Retina (tissue), 1 donor: ENCODE measurements at places on chromosomes 7 and 10.

DNA sequence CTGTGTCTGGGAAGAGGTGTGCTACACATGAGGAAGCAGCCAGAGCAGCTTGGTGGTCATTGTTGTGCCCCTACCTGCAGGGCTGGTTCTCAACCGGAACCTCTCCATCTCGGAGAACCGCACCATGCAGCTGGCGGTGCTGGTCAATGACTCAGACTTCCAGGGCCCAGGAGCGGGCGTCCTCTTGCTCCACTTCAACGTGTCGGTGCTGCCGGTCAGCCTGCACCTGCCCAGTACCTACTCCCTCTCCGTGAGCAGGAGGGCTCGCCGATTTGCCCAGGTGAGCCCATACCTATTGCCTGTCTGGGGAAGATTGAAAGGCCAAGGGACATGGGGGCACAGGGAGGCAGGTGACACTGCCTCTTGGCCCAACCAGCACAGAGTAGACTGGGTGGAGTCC, 29.3 kb upstream of the CSGALNACT2 start:
- DNase-seq: no peak

GRCh38 chr10:62268027-62268398, 631 bp downstream of the RTKN2 start:
- no peak for DNase-seq

GRCh38 chr7:618539-619367, 99.1 kb upstream of the PDGFA start:
- no peak for DNase-seq

DNA sequence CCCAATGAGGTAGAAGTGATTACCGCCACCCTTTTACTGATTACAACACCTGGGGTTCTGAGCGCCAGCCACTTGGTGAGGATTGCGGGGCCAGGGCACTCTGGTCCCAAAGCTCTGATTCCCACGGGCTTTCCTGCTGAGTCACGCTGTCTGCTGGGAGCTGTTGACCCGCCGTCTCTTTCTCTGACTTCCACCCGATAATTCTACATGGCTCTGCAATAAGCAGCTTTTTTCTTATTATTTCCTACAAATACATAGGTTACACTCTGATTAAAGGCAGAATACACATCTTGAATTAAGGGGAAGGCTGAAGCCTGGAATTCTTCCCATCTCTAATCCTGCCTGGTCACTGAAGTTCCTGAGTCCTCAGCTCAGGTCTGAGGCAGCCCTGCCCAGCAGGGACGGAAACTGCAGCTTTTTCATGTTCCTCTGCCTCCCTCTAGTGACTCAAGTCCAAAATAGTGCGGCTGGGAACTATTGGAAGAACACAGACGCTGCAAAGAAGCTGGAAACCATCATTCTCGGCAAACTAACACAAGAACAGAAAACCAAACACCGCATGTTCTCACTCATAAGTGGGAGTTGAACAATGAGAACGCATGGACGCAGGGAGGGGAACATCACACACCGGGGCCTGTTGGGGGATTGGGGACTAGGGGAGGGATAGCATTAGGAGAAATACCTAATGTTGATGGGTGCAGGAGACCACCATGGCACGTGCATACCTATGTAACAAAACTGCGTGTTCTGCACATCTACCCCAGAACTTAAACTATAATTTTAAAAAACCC, 178.3 kb downstream of the PRKCQ start:
- DNase-seq: peak; percentile 86

DNA sequence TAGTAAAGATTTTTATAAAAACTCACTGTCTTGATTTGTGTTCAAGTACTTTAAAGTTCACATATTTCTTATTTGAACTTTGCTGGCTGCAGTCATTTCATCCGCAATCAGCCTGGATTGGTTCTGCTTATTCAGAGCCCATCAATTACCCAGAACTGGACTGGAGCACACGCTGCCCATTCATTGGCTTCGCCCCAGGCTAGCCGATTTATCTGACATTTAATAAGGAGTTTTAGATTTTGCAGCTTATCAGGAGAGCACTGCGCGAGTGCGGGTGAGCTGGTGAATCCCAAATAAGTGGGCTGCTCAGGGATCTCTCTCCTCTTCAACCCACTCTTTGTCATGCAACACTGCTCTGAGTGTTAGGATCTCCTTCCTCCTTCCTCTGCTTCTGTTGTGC, 166.0 kb upstream of the GPR26 start:
- DNase-seq: no peak

GRCh38 chr10:114541081-114541796, 116.8 kb downstream of the ABLIM1 start:
- no peak for DNase-seq

DNA sequence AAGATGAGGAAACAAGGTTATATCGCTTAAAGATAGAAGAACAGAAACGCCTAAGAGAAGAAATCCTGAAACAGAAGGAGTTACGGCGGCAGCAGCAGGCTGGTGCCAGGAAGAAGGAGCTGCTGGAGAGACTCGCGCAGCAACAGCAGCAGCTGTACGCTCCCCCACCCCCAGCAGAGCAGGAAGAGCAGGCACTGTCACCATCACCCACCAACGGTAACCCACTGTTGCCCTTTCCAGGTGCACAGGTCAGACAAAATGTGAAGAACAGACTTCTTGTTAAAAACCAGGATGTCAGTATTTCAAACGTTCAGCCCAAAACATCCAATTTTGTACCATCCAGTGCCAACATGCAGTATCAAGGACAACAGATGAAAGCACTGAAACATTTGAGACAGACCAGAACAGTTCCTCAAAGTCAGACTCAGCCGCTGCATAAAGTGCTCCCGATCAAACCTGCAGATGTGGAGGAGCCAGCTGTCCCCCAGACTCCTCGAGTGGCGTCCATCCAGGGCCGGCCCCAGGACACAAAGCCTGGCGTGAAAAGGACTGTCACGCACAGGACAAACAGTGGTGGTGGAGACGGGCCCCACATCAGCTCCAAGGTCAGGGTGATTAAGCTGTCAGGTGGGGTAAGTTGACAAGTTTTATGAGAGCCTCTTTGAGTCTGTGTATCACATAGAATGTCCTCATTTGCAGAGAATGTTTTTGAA, 67.1 kb downstream of the SHH start:
- DNase-seq: no peak

DNA sequence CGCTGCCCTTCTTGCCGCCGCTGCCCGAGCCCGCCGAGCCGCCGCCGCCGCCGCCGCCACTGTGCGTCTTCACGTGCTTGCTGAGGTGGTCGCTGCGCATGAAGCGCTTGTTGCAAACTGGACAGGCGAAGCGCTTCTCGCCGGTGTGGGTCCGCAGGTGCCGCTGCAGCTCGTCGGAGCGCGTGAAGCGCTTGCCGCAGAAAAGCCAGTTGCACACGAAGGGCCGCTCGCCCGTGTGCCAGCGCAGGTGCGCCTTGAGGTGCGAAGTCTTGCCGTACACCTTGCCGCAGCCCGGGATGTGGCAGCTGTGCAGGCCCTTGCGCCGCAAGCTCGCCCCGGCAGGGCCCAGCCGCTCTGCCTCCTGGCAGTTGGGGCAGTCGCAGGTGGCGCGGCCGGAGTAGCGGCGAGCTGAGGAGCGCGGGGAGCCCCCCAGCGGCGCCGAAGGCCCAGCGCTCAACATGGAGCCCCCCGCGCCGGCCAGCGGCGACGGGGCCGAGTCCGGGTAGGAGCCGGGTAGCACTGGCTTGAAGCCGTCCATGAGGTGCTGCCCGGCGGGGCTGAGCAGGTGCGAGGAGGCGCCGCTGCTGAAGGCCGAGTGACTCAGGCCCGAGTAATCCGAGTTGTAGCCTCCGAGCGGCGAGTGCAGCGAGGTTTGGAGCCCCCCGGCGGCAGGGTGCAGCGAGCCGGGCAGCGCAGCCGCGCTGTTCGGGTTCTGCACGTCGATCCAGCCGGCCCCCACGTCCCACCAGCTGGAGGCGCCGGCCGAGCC, 2.1 kb downstream of the SP8 start:
- DNase-seq: peak; percentile 84

- DNase-seq: no peak
Observed at GRCh38 chr7:142481548-142481947, 223.7 kb upstream of the PRSS58 start.

DNA sequence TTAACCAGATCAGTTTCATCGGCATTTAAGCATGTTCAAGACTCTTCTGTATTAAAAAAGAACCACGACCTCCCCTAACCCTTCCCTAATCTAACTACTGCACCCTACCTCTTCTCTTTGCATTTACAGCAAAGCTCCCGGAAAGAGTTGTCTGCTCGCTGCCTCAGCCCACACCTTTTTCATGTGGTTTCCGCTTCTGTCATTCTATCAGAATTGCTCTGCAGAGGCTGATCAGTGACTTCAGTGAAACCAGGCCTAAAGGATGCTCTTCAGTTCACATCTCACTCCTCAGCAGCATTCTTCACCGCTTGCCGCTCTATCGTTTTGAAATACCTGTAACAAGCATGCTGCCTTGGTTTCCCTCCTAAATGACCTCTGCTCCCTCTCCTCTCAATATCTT, 160.9 kb downstream of the SDK1 start:
- DNase-seq: no peak

GRCh38 chr10:46526682-46527038, 29.8 kb downstream of the GPRIN2 start:
- no peak for DNase-seq

DNA sequence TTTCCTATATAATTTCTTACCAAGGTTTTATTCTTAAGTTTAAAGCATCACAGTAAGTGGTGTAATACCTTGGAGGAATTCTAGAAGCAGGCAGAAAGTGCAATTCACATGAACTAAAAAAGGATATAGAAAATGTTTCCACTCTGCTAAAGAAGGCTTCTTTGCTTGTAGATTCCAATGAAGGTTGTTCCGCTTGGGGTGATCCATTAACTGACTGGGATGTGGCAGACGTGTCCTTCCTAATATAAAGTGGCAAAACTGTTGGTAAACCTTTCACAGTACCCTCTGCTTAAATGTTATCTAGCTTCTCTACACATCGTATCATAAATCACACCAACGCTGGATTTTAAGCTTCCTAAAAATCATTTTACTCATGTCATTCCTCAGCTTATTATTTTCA, 2.3 kb downstream of the ZC3HC1 start:
- DNase-seq: no peak

GRCh38 chr10:51846856-51847506, 147.6 kb upstream of the CSTF2T start:
- DNase-seq: no peak

DNA sequence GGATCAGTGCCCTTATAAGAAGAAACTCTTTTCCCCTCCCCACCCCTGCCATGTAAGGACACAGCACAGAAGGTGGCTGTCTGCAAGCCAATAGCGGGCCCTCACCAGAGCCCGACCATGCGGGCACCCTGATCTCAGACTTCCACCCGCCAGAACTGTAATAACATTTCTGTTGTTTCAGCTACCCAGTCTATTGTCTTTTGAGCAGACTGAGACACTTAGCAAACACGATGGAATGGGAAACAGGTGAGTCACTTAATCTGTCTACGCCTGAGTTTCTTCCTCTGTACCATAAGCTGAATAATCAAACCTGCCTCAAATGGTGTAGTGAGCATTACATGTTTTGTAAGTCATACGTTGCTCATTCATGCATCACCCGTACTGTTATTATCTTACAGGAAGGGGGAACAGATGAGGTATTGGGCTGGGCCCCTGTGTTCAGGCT, 58.2 kb downstream of the STRA8 start:
- DNase-seq: no peak

DNA sequence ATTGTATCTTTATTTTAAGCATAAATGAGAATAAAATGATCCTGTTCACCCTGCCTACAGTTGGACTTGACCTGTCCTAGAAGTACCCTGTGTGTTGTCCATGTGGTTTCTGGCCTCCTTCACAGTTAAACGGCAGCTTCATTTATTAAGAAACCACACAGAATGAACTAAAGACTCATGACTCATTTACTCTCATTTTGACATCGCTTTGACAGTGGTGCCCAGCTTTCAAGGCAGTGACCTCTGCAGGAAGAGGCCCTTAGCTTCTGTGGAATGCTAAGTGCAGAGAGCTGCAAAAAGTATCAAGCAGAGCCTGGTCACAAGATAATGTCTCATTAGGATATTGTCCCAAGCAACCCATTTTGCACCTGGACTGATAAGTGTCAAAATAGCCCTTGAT, 93.4 kb downstream of the AVL9 start:
- DNase-seq: peak; percentile 40

DNA sequence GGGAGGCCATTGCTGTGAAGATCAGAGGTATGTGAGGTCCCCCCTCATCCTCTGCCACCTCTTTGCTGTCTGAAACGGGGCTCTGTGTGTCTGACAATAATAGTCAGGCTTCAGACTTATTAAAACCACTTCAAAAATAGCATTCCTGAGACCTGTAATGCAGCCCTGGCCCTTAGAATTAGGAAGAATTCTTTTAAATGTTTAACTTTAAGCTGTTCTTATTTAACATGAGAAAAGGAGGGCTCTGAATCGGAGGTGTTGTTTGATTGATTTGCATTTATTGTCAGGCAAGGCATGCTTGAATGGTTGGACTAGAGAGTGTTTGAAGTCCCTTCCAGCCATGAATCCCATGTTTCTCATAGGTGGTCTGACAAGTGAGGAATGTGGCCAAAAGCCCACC, 52.5 kb downstream of the AKR1B1 start:
- no peak for DNase-seq

- no peak for DNase-seq
Observed at GRCh38 chr7:29285444-29285793, 90.8 kb downstream of the CHN2 start.

DNA sequence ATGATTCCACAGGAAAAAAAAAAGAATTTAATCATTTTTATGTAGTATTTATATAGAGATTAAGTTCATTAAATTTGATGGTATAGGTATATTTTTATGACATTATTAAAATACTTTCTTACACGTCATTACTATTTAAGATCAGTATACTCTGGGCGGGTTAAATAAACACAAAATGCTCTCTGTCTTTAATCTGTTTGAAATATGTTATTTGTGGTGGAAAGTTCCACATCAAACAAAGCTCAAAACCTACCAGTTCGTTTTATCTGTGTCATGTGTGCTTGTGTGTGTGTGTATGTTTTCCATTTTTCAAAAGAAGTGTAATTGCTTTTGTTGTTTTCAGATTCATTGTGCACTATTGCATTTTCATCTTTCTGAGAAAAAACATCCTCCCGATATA, 488.5 kb downstream of the ANKRD7 start:
- no peak for DNase-seq

DNA sequence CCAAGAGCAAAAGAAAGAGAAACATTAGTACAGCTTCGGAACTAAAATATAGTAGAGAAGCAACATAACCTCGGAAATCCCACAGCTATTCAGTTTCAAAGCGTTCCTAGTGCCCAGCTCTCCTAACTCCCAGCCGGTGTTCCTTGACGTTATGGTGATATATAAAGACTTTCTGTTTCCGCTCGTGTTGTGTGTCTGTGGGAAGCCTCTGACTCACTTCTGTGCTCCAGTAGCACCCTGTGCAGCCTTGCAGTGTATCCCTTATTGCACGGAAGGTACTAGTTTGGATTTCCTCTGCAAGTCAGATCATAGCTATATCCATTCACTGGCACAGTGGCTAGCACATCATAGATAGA, 535 bp downstream of the ASAH2B start:
- no peak for DNase-seq

GRCh38 chr10:7433861-7434260, 23.0 kb upstream of the SFMBT2 start:
- DNase-seq: no peak

GRCh38 chr7:106152313-106152665, 40.2 kb upstream of the SYPL1 start:
- DNase-seq: no peak

GRCh38 chr10:9188022-9188810, 1133.7 kb downstream of the GATA3 start:
- no peak for DNase-seq

- DNase-seq: no peak
Observed at GRCh38 chr7:148975896-148976295, 52.4 kb downstream of the PDIA4 start.

- DNase-seq: no peak
Observed at GRCh38 chr10:30099101-30099500, 39.7 kb upstream of the JCAD start.

- DNase-seq: no peak
Observed at GRCh38 chr10:19947215-19947614, 131.0 kb downstream of the PLXDC2 start.
